NCI-H1105 treated with DMSO at 0.1 percent for 48 hours (cell line): ENCODE measurements at places on chromosomes 7 and 10.

DNA sequence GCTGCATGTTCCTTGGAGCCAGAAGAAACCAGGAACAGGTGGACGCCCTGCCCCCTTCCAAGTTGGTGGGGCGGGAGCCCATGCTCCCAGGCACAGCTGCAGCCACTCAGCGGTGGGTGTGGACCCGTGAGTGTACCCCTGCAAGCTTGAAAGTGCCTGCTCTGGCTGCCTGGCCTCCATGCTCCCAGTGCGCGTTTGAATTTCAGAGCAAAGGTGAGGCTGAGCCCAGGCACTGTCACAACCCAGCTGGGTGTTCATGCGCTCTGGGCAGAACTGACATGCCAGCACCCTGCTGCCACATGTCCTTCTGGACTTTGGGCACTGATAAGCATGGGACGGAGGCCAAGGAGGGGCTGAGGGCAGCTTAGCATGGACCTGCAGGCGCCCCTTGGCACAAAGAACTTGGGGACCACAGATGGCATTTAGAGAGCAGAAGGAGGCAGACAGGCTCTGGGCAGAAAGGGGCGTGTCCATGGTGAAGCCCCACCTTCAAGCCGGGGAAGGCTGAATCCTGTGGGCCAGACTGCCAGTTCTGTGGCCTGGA is 402.0 kb upstream of the NRG3 start:
- DNase-seq = no peak

DNA sequence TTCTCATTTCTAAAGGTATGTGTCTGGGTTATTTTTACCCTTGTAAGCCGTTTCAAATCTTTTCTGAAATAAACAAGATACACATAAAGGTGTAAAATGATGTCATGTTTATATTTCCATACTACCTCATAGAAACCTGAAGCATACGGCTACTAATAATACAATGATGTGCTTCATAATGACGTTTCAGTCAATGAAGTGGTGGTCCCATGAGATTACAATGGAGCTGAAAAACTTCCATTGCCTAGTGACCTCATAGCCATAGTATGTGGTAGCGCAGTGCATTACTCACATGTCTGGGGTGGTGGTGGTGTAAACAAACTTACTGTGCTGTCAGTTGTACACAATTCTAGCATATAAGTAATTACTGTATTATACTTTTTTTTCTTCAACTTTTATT is 24.9 kb downstream of the EPDR1 start:
- DNase-seq = no peak

DNA sequence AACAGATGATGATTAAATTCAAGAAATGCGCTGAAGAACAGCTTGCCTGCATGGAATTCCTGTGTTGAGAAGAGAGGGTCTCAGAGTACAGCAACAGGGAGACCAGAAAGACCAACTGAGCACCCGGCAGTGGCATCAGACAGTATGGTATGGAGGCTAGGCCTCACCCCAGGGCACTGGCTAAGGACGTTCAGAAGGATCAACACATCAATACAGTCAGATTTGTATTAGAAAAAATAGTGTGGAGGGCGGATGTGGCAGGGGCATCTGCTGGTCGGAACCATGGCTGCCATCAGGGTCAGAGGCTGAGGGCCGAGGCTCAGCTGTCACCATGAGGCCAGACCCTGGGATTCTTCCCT is 142.1 kb downstream of the ADARB2 start:
- DNase-seq = no peak

DNA sequence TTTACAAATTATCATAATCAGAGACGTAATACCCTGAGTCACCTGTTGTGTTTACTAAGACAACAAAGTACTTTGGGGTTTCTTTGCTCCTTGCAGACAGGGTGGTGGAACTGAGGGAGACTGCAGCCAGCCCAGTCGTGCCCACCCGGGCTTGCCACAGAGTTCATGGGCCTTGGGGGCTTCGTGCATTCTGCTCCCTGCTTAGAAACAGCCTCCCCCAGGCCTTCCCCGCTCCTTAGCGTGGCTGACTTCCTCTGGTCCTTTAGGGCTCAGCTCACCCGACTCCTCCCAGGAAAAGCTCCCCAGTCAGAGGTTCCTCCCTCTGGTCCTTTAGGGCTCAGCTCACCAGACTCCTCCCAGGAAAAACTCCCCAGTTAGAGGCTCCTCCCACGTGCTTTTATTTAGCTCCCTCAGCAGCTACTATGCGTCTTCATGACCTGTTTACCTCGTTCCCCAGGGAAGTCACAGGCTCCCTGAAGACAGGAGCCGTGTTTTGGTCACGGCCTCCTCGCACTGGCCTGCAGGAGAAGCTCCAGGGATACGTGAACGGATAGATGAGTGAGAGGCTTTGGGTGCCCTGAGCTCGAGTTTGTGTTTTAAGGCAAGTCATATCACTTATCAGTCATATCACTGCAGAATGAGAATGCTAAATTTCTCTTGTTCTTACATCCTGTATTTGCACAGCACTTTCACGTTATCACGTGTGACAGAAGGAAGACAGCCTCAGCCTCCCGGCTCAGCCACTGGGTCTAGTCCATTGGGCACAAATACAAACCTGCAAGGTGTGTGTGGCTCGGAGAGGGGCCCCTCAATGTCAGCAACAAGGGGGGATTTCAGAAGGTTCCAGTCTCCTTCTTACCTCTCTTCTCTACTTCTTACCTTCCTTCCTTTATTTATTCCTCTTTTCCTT is 52.7 kb upstream of the VIPR2 start:
- no peak for DNase-seq

GRCh38 chr10:129467359-129468064 is 471 bp downstream of the MGMT start:
- no peak for DNase-seq
